ENCODE measurements at places on chromosomes 12 and 14. TPM values are rescaled to one million over a fixed set of nuclear protein-coding genes. Genes with fewer than 3 reads are reported as not detected.

Gene CCDC196
- total RNA-seq = not detected

DNA sequence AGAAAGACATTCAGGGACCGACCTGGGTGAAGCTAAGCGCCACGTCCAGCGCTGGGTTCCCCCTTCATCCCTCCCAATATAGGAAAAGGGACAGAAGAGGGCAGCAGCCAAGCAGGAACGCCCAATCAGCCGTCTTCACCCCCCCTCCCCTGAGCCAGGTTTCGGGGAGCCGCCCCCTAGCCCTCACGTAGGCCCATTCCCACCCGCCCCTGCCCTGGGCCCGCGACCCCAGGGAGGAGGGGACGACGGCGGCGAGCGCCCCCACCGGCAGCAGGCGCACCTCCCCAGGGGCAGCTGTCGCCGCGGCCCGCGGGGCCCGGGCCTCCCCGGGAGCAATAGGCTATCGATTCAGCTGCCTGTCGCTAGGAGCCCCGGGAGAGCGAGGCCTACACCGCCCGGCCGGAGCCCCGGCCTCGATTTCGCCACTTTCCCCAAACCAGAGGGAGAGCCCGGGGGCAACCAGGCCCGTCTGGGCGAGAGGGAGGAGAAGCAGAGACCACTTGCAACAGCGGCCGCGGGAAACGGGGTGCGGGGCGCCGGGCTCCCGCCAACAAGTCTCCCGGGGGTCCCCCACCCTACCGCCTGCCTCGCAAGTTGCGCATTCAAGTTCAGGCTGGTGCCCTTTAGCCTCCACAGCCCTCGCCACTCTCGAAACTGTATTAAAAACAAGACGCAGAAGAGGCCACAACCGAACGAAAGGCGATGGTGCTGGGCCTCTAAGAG, 1.3 kb downstream of the DCAF5 start:
- DNase-seq = peak; percentile 94

- DNase-seq = peak; percentile 95
Observed at GRCh38 chr14:77033622-77034589, 5.4 kb upstream of the IRF2BPL start.

DNA sequence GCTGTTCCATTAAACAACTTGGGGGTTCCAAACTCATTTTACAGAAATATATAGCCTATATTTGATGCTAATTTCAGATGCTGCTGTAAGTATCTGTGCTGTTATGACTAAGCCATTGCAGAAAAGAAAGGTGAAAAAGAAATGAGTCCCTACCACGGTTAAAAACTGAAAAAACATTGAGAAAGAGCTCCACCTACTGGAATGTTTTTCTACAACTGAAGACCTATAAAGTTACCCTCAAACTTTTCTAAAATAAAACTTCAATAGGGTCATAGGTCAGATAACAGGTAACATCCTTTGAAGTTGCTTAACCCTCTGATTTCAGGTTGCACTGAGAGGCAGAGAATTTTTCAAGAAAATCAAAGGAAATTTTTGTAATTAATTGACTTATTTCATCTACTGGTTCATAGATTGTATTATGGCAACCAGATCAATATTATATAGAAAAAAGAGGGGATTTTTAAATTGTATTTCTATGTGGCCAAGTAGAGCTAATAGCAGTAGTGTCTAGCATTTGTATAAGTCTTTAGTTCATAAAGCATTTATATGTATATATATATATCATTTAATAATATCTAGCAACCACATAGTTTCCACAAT, 279.9 kb downstream of the RPS29 start:
- no peak for DNase-seq

DNA sequence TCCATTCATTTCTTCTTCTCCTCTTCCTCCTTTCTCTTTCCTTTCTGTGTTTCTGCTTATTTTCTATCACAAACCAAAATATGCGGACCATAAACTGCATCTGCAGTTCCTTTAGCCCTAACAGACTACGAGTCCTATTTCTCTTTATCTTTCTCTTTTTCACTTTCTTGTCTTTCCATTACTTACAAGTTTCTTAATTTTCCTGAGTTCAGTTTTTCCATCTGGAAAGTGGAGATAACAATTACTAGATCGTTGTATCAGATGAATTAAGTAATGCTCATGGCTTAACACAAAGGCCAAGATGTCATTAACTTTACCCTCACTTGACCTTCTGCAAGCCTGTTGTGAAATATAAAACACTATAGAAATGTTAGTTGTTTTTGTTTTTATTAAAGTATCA, 983 bp upstream of the COPS7A start:
- no peak for DNase-seq

Gene PPP1R1A
- total RNA-seq = 13.4 TPM

GRCh38 chr14:104458845-104459244, 120.7 kb upstream of the C14orf180 start:
- DNase-seq = peak; percentile 28

Gene KRT75
- not detected for total RNA-seq

Gene CIROP
- 1.6 TPM for total RNA-seq

Gene NUDT14
- total RNA-seq = 59.5 TPM

- DNase-seq = no peak
Observed at GRCh38 chr14:99359906-99360305, 87.9 kb upstream of the BCL11B start.

GRCh38 chr14:22685467-22685866, 41.3 kb upstream of the OR6J1 start:
- no peak for DNase-seq

- no peak for DNase-seq
Observed at GRCh38 chr14:90547250-90547649, 150.4 kb downstream of the CALM1 start.

DNA sequence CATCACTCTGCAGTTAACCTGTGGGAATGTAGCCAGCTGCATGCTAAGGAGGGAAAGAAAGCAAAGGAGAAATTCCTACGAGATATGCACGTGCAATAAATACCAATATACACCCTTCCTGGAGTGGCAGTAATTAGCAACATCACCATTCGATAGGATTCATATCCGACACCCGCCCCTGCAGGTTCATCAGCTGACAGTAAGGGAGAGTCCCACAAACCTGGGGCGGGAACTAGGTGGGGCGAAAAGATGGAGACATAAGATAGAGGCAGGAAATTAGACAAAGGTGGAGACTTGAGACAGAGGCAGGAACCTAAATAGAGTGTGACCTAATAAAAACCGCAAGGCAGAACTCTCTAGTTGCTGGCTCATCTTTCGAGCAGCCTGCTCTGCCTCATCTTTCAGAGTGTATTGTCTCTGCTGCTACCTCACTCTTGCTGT, 51.6 kb downstream of the PLEKHG3 start:
- no peak for DNase-seq

- no peak for DNase-seq
Observed at GRCh38 chr12:111359231-111359913, 9.5 kb downstream of the PHETA1 start.

GRCh38 chr14:67705211-67705610, 3.5 kb downstream of the RDH12 start:
- no peak for DNase-seq

Gene ADAM21
- total RNA-seq = not detected

GRCh38 chr14:49424436-49425331, 161.5 kb downstream of the RPS29 start:
- DNase-seq = no peak

DNA sequence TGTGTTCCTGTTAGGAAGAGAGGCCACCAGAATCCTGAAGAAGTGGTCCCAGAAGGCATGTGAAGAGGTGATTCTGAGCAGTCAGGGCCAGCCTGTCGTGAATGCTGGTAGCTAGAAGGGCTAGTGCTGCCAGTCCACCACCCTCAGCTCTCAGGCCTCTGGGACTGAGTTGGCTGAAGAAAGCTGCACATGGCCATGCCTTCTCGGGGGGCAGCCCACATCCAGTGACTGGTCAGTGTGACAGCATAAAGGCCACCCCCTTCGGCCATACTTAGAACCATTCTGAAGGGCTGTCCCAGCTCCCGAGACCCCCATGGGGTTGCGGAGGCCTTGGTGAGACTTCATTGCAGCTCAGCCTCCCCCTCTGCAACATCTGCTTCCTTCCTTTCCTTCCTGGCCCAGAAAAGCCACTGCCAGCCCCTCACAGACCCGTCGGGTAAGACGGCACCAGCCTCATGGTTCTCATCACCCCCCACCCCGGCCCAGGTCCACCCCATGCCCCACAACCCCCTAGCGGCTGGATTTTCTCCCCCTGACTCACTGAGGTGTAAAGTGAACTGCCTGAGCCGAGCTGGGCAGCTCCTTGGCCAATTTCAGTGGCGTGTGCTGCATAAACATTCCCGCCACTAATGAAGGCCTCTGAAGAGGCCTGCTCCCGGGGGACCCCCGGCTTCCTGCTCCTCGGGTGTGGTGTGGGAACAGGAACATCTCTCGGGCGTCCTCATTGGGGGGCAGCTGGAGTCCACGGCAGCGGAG, 49.5 kb upstream of the DIO3 start:
- DNase-seq = no peak

GRCh38 chr14:70282666-70283065, 76.8 kb downstream of the COX16 start:
- no peak for DNase-seq

GRCh38 chr14:30264161-30264560, 294.8 kb upstream of the G2E3 start:
- DNase-seq = no peak

DNA sequence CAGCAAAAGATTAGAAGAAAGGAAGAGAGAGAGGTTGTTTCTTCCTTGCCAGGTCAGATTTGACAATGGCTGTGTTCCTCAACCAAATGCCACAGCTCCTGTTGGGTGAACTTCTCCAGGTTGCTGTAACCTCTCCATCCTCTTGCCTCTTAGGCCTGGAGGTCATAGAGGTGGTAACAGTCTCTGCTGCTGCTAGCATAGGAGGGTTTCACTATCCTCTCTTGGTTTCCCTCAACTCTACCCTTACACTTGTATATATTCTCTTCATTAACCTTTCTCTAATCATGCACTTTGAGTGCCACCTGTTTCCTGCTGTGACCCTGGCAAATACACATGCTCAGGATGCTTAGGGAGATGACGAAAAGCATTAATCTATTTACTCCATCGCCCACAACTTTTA, 67.7 kb upstream of the HIF1A start:
- no peak for DNase-seq

Gene TCP11L2
- total RNA-seq = 15.3 TPM

DNA sequence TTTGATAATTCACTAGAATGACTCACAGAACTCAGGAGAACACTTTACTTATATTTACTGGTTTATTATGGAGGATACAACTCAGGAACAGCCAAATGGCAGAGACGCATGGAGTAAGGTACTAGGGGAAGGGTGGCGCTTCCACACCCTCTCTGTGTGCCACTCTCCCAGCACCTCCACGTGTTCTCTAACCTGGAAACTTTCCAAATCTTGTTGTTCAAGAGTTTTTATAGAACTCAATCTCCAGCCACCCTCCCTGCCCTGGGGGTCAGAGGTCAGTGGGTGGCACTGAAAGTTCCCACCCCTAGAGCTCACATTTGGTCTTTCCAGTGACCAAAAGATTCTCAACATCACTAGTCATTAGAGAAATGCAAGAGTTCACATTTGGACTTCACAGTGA, 13.2 kb downstream of the TRIM9 start:
- no peak for DNase-seq

DNA sequence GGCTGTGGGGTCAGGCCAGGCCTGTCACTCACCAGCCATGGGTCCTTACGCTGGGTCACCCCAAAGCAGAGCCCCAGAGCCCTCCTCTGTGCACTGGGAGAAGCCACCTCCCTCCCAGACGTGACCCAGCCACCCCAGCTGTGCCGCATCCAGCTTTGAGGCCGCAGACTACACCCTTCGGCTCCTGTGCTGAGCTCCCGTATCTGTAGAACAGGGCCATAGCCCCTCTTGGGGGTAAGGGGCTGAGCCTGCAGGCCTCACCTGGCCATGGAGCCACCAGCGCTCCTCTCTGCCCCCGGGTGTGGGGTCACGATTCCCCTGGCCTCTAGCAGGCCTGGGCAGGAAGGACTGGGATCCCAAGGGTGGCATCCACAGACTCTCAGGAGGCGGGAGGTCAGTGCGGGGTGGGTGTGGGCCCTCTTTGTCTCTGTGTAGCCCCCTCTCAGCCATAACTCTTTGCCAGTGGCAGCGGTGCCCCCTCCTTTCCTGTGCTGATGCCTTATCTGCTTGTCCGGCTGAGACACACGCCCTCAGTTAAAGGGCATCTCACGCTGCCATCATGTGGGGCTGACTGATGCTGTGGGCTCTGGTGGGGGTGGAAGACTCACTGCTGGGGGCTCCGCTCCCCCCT, 16.3 kb downstream of the ASPG start:
- DNase-seq = peak; percentile 32

GRCh38 chr14:32078023-32078857, 1.1 kb downstream of the ARHGAP5 start:
- DNase-seq = no peak

DNA sequence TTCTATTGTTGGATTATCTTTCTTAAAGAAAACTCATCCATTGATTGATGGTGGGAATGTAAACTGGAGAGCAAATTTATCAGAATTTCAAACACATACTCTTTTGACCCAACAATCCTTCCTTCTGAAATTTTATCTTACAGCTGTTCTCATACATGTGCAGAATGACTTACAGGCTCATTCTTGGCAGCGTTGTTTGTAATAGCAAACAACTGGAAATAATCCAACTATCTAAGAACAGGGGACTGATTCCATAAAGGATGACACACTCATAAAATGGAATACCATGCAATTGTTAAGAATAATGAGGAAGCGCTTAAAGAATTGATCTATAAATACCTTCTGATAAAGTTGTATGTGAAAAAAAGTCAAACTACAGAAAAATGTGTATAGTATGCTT, 24.0 kb downstream of the RHOJ start:
- no peak for DNase-seq

Gene NANOG
- 129 TPM for total RNA-seq

GRCh38 chr12:507391-507796, 47.7 kb downstream of the B4GALNT3 start:
- peak; percentile 60 for DNase-seq

Gene OR10A7
- total RNA-seq = not detected

Gene C12orf54
- total RNA-seq = not detected

Gene CLEC2B
- not detected for total RNA-seq
